ENCODE measurements at places on chromosomes 4 and X. TPM values are rescaled to one million over a fixed set of nuclear protein-coding genes. Genes with fewer than 3 reads are reported as not detected.

The CCKAR gene
- not detected for total RNA-seq

- no peak overlapping the region for H3K4me3 ChIP-seq
- H3K4me1 ChIP-seq = no peaks in the 10 kb centered on the region
- DNase-seq = no peak
- no peaks in the 10 kb centered on the region for H3K36me3 ChIP-seq
- H3K27me3 ChIP-seq = no peaks in the 10 kb centered on the region
These were observed 126.9 kb downstream of the MFAP3L start for GRCh38 chr4:169899295-169899694.

The TEX13D gene
- total RNA-seq = not detected

- no peak overlapping the region for H3K4me3 ChIP-seq
- H3K27me3 ChIP-seq = no peaks in the 10 kb centered on the region
- DNase-seq = peak; percentile 2
- no peak overlapping the region for H3K27ac ChIP-seq
- no peaks in the 10 kb centered on the region for H3K36me3 ChIP-seq
- no peaks in the 10 kb centered on the region for H3K4me1 ChIP-seq
These were observed 148.7 kb downstream of the FSTL5 start for GRCh38 chr4:162015090-162015489.

DNA sequence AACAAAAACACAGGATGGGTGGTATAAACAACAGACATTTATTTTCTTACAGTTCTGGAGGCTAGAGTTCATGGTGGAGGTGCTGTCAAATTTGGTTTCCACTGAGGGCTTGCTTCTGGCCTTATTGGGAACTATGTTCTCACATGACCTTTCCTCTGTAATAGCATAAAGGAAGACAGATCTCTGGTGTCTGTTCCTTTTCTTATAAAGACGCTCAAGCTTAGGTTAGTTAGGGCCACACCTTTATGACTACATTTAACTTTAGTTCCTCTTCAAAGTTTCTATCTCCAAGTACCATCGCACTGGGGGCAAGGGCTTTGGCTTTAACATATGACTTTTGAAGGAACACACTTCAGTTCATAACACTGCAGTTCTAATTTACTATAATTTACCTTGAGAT, 543.8 kb upstream of the CPEB2 start:
- H3K27me3 ChIP-seq = no peaks in the 10 kb centered on the region
- H3K4me3 ChIP-seq = no peak overlapping the region
- H3K36me3 ChIP-seq = no peaks in the 10 kb centered on the region
- no peak overlapping the region for H3K27ac ChIP-seq
- DNase-seq = no peak

DNA sequence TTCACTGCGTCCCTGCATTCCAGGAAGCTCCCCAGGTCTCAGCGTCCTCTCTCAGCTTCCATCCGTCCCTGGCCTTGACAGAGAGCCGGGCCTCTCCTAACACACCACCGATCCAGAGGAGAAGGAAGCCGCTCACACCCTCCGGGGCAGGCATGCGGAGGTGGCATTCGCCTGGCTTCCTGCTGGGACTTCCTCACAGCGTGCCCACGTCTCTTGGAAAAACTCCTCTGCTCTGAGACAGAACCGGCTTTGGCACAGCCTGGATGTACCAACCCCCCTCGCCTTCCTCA, 3.2 kb downstream of the CTAG2 start:
- no peak overlapping the region for H3K4me3 ChIP-seq
- H3K4me1 ChIP-seq = no peaks in the 10 kb centered on the region
- H3K27ac ChIP-seq = no peak overlapping the region

The ARHGAP6 gene
- total RNA-seq = 8.5 TPM

The CYSLTR1 gene
- total RNA-seq = 0.72 TPM

DNA sequence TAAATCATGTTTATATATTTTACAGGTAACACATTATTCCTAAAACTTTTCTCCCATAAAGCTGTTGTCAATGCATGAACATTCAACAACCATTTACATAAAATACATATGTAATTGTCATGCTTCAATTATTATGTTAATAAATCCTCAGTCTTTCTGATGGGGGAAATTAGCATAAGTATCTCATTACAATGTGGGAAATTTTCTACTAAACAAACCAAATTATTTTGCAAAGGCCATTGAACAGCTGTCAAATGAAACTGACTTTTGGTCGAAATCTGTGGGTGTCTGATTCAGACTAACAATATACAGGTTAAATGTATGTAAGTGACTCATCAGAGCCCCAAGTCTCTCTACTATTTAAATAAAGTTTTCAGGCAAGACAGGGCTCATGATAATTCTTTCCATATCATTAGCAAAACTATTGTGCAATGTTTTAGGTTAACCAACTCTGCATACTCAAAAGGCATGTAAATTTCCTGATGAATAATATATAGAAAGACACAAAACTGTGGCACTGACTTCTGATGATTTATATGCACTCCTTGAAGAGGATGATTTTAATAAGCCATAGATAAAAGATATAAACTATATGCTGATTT, 795.3 kb upstream of the AADAT start:
- H3K4me3 ChIP-seq = no peak overlapping the region
- H3K27me3 ChIP-seq = no peaks in the 10 kb centered on the region
- H3K36me3 ChIP-seq = no peaks in the 10 kb centered on the region
- DNase-seq = no peak
- no peak overlapping the region for H3K27ac ChIP-seq

- H3K27me3 ChIP-seq = no peaks in the 10 kb centered on the region
- no peak for DNase-seq
- no peaks in the 10 kb centered on the region for H3K36me3 ChIP-seq
- no peak overlapping the region for H3K4me3 ChIP-seq
- H3K4me1 ChIP-seq = no peaks in the 10 kb centered on the region
- H3K27ac ChIP-seq = no peak overlapping the region
These were observed 75.6 kb upstream of the NOCT start for GRCh38 chr4:138939960-138940359.

DNA sequence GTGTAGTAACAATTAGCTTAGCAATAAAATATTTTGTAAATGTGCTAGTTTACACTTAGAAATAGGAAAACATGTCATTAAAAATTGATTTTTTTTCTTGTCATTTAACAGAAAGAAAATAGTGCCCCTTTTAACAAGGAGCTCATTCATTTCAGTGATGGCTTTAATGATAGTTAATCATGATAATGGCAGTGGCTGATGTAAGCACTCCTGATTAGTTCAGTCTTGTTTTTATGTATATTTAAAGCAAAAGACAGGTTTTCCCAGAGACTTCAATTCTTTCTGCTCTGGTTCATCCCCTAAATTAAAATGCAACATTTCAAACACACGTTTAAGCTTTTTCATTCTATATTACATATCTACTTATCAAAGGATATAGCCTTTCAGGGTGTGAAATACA, 1039.5 kb upstream of the PCDH7 start:
- no peak overlapping the region for H3K4me3 ChIP-seq
- no peaks in the 10 kb centered on the region for H3K4me1 ChIP-seq
- DNase-seq = no peak

Data from stomach (tissue), 19 donors.